Naive B cell (primary cell): ENCODE measurements at places on chromosomes 1 and 21.

- DNase-seq = peak; percentile 67
Observed at GRCh38 chr1:212630158-212630900, 21.8 kb downstream of the ATF3 start.

- no peak for DNase-seq
Observed at GRCh38 chr1:219264561-219264960, 90.9 kb downstream of the LYPLAL1 start.

DNA sequence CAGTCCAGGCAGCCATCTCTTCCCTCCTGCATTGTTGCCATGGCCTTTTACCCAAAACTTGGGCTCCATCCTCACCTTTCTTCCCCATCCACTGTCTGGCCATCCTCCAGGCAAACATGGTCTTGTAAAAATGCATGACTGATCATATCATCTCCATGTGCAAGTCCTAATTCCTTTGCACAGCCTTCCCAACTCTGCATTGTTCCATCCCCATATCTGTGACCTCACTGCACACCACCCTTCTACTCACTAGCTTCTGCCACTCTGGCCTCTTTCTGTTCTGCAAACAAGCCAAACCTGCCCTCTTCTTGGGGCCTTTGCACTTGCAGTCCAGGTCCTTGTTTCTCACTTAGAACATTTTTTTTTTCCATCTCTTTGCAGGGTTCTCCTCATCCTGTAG is 230.1 kb upstream of the GJB5 start:
- DNase-seq = no peak

DNA sequence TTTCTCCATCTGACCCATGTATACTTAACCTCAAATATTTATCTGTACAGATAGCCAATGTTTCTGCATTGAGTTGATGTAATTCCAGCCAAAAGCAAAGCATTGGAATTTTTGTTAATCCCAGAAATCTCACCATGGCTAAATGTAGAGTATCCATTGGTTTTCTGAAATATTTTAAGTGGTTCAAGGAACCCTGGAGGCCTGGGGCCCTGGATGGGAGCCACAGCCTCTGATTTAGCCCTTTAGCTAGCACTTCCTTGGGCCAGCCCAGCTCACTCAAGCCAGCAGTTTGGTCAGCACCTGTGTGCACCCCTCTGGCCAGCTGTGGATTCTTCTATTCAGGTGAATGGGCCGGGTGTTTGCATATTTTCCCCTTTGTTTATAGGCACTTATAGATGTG is 18.8 kb upstream of the EPS8L3 start:
- no peak for DNase-seq

GRCh38 chr1:224052772-224053171 is 61.1 kb upstream of the FBXO28 start:
- no peak for DNase-seq

DNA sequence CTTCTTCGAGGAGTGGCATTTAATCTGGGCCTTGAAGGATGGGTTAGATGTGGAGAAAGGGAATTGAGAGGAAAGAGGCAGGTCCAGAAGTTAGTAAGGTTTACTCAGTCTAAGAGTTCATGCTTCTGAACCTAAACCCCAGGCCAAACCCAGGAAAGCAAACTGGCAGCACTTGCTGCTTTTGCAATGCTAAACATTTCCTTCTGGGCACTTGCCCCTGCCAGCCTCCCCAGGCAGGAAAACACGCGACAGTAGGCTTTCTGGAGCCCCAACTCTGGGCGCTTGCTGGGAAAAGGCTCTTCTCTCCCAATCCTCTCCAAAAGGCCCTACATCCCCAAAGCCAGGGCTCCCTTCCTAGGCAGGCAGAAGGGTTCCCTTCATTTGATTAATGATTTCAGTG is 2.5 kb downstream of the OLFML2B start:
- no peak for DNase-seq

DNA sequence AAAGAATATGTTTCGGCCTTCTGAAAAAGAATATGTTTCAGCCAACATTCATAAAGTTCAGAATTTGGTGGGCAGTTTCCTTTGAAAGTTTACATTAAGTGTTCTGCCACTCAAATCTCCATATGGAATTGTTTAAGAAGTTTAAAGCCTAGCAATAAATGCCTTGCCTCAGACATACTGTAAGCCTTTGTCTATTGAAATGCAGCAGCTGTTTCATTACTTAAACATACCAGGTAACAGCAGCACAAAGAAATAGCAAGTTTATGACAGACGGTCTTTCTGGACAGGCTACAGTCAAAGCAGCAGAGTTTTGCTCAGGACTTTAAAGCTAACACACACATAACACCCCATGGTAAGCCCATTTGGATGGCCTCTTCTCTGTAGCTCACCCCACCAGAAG is 38.5 kb upstream of the C1orf105 start:
- no peak for DNase-seq

DNA sequence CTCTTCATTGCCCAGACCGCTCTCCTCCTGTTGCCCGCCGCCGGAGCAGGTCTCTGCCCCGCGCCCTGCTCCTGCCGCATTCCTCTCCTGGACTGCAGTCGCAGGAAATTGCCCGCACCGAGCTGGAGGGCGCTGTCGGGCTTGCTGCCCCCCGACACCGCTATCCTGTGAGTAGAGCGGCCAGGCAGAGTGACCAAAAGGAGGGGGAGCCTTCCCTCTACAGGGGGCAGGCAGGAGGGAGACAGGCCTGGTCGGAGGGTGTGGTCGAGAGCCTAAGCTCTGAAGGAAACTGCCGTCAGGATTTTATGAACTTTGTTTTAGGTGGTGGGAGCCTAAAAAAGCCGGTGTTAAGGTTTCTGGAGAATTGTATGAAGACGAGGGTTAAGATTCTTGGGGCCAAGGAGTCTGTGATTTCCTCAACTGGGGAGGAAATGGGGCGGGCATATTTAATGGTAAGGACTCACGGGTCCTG is 517 bp downstream of the LRIG2 start:
- DNase-seq = no peak

- DNase-seq = no peak
Observed at GRCh38 chr21:27954543-27955165, 987.8 kb upstream of the ADAMTS5 start.

DNA sequence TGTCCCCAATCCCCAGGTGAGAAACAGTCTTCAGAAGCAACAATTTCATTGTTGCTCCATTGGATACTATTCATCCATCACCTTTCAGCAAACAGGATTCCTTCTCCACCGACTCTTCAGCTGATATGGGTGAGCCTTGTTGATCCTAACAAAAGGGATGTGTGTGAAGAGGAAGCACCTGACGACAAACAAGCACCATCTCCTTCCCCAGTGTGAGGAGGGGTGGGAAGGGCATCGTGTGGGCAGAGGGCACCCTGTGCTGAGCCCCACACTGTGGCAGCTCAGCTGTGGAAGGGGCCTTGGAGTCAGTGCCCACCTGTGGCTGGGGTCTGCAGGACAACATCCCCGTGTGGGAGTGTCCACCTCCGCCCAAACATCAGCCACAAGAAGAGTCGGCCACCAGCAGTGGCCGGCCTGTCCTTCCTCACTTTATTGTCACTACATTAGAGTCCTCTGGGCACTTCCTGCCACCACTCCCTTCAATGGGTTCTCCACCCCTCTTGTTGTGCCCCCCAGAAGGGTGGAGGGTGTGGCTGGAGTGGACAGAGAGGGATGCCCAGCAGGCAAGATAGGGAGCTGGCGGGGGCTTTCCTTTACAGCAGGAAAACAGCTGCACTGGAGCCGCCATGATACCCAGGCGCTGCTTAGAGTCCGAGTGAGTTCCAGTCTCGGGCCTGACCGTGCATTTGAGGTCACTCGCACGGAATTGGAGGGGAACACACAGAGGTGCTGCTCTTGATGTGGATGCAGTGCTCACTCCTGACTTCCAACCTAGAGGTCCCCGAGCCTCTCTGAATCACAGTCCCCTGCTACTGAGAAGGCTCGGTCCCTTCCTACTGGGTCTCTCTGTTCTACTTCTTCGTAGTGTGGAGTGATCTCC is 40.9 kb downstream of the VPS26C start:
- no peak for DNase-seq

DNA sequence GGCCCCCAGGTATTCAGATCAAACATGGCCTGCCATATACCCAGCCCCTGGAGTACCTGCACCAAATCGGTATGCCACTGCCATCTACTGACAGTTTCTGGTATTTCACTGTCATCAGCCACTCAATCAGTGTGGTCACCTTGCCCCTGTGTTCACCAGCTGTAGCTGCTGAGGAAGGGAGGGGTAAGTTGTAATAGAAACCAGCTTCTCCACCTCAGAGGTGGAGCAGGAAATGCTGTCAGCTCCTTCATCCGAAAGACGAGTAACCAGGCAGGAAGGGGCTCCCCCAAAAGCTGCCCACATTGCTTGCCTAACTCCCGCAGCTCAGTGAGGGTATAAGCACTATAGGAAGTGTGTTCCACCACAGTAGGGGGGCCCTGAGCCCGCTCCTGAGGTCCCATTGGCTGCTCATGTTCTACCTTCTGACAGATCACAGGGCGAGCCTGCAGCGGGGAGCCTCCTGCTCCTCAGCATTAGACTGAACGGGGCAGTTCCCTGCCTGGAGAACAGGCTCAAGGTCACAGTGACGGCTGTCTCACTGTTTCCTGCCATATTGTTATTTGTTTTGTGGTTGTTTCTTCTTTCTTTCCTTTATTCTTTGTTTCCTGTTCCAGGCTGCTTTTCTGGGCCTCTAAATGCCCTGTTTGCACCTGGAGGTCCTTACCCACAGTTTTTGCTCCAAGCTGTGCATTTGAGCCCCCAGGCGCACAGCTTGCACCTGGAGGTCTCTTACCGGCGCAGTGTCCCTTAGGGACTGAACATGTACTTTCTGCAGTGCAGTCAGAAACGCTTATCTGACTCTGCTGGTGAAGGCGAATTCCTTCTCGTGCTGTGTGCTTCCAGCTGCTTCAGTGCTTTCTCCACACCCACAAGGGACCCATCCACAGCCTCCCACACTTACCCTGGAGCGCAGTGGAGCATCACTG is 1638.3 kb downstream of the MRPL39 start:
- peak; percentile 90 for DNase-seq

GRCh38 chr1:39899611-39900538 is 1.8 kb downstream of the MYCL start:
- DNase-seq = no peak

DNA sequence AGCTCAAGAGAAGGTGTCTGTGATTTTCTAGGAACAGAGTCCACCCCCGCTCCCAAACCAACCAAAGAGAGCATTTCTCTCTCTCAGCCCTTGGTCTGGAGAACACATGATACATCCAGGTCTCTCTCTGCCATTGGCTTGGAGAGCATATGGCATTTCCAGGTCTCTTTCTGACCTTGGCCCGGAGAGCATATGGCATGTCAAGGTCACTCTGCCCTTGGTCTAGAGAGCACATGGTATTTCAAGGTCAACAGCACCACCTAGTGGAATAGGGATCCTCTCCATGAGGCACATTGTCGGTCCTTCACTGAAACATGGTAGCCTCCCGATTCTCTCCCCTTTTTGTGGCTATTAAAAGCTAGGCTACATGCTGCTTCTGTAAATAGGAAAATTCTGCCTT is 437.7 kb upstream of the OLFM3 start:
- no peak for DNase-seq

GRCh38 chr1:38733761-38734160 is 125.8 kb downstream of the RRAGC start:
- no peak for DNase-seq

DNA sequence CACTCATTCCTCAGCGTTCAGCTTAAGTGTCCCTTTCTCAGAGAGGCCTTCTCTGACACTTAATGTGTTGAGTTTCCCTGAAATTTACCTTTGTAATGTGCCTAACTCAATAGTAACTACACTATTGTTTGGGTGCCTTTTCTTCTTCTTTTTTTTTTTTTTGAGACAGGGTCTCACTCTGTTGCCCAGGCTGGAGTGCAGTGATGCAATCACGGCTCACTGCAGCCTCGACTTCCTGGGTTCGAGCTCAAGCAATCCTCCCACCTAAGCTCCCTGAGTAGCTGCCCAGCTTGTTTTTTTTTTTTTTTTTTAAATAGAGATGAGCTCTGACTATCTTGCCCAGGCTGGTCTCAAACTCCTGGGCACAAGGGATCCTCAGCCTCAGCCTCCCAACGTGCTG is 50.1 kb downstream of the ARHGEF11 start:
- DNase-seq = no peak

- DNase-seq = no peak
Observed at GRCh38 chr1:208885060-208885459, 640.9 kb upstream of the PLXNA2 start.

- no peak for DNase-seq
Observed at GRCh38 chr1:190353538-190354101, 124.0 kb downstream of the BRINP3 start.

DNA sequence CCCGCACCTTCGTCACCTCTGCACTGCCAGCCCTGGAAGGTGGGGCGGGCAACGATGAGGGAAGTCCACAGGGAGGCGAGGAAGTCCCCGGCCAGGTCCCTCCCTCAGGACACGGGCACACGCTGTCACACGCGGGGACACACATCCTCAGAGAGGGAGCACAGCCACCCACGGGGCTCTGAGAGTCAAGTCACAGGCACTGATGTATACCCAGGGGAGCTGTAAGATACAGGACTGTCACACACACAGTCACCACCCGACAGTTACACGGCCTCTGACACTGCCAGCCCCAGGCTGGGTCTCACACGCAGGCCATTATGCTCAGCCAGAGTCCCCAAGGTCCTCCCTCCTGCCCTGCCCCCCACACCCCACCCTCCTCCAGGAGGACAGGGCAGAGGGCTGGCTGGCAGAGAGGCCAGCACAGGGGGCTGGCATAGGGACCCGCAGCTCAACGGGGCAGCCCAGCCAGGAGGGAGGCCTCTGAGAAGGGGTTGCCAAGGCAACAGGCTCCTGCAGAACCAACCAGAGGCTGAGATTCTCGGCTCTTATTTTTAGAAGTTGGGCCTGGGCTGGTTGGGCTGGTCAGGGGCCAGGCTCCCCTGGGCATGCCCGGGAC is 17.7 kb upstream of the ADGRB2 start:
- no peak for DNase-seq

DNA sequence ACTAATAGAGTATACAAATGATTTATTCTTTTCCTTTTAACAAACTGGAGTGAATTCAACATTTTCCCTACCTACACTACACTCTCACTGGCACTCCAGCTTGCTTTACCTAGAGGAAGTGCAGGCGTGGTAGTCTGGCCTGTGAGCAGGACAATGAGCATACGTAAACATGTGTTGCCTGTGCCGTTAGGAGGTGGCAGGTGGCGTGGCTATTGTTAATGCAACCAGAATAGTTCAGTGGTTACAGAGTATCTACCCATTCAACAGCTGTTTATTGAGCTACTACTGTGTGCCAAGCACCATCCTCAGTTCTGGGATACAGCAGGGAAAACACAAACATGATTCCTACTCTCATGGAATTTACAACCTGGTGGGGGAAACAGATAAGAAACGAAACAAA is 299.7 kb upstream of the KAZN start:
- DNase-seq = no peak

DNA sequence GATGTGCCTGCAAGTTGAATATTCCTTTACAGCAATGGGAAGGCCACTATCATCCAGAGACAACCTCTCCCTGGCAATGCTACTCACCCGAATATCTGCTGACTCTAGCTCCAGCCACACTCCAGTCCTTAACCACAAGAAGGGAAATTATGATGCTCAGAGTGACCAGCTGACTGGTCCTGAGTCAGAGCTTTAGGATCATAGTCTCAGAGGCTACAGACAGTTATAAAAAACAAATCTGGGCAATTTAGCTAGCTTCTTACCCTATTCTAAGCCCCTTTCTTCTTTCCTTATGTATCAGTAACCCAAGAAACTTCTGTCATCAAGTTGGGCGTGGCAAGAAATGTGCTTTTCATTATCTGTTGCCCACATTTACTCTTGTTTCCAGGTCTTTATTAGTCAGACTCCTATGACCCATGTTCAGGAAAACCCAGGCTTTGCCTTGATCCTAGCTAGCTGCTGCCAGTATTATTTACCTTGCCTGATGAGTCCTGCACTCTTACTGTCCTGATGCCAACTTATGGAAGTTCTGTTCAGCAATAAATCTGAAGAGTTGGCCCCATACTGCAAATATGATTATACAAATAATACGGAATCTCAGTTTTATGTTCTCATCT is 207.0 kb downstream of the TTLL7 start:
- DNase-seq = no peak
